Mucosa of gallbladder (tissue), 1 donor: ENCODE measurements at places on chromosomes 16 and 17. TPM values are rescaled to one million over a fixed set of nuclear protein-coding genes. Genes with fewer than 3 reads are reported as not detected.

Gene SLC35G6
- total RNA-seq, result not detected

Gene KRT25
- not detected for total RNA-seq

- DNase-seq, result no peak
These were observed 224.2 kb downstream of the C16orf78 start for GRCh38 chr16:49597796-49598195.

Gene SBK1
- total RNA-seq, result 0.89 TPM

GRCh38 chr17:32143527-32143870 is 1.2 kb downstream of the RHOT1 start:
- no peak for DNase-seq

DNA sequence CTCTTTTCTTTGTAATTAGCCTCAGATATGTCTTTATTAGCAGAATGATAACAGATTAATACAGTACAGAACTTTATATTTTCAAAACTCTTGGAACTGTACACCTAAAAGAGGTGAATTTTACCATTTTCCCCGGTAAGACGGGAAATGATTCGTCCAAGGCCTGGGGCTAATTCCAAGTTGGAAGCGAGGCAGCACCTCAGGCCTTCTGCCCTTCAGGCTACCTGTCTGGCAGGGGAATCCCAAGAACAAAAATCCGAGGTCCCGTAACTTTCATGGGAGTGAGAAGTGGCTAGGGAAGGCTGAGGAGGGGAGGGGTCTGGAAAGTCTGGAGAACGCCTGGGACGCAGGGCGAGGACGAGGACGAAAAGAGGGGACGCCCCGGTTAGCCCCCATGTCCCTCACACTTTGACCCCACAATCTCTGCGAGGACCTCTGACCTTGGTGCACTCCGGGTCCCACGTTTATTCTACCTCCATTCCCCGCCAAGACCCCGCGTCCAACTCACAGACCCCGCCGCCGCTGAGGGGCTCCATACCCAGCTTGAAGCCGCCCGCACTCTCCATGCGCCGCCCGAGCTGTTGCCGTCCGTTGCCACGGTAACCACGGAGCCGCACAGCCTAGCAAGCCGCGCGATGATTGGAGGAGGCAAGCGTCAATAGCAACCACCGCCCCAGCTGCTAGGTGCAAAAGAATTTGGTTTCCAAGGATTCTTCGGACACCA is at the start of gene HYDIN:
HYDIN (minus strand) TSS at position 601 of the 724 bp plus-strand sequence. CDS start 43,827 bp downstream, outside the sequence.
- peak; percentile 78 for DNase-seq

DNA sequence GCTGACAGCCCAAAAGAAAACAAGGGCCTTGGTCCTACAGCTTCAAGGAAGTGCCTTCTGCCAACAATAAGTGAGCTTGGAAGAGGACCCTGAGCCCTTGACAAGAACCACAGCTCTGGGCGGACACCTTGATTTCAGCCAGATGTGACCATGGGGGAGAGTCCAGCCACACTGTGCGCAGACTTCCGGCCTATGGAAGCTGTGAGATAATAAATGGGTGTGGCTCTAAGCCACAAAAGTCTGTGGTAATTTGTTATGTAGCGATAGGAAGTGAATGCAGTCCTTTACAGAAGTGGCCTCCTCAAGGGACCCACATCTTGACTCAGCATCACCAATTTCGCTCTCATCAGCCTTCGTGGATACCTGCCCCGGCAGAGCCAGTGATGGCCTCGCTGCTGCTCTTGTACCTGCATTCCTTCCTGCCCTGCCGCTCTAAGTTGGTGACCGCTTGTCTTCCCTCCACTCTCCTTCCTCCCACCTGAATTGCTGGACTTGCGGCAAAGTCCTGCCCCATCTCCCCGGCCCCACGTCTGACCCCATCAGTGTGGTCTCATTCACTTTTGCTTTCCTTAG is 29.3 kb downstream of the PRSS54 start:
- DNase-seq, result no peak

GRCh38 chr17:37312137-37312923 is 63.5 kb upstream of the C17orf78 start:
- DNase-seq, result no peak

DNA sequence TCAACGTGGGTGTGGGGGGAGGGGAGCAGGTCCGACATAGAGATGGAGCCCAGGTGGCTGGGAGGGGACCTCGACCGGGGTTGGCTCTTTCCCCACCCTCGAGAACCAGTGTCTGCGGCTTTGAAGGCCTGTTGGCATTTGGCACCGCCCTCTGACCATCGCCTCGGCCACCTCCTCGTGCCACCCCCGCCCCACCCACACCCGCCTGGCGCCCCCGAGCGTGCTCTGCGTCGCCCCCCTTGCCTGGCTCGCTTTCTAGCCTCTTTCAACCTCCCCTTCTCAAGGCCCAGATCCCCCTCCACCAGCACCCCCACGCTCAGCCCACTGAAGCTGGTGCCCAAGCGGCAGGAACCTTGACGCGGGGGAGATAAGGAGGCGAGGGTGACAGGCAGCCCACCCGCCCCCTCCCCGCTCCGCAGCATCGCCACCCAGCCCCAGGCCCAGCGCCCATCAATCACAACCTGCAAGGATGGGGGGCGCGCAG is 619 bp downstream of the CACNB1 start:
- no peak for DNase-seq

Gene KRTAP16-1
- not detected for total RNA-seq

GRCh38 chr17:61555127-61555566 is 35.9 kb downstream of the NACA2 start:
- DNase-seq, result no peak

Gene ZNF830
- total RNA-seq, result 12.0 TPM

DNA sequence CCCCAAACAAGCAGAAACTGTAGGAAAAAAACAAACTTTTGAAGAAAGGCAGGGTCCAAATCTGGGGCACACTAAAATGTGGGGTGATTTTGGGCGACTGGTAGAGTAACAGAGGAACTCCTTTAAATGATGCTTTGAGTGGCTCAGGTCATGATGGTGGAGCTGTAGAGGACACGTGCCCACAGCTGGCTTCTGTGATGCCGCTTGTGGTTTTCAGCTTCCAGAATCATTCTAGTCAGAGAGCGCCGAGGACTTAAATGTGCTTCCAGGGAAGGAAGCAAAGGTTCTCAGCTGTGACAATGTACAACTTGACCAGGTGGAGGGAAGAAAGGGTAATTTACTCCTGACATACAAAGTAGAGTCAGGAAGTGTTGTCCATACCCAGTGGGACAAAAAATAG is 162.4 kb downstream of the LGALS9B start:
- no peak for DNase-seq

Gene SMIM36
- total RNA-seq, result not detected

Gene TBC1D3C
- not detected for total RNA-seq

DNA sequence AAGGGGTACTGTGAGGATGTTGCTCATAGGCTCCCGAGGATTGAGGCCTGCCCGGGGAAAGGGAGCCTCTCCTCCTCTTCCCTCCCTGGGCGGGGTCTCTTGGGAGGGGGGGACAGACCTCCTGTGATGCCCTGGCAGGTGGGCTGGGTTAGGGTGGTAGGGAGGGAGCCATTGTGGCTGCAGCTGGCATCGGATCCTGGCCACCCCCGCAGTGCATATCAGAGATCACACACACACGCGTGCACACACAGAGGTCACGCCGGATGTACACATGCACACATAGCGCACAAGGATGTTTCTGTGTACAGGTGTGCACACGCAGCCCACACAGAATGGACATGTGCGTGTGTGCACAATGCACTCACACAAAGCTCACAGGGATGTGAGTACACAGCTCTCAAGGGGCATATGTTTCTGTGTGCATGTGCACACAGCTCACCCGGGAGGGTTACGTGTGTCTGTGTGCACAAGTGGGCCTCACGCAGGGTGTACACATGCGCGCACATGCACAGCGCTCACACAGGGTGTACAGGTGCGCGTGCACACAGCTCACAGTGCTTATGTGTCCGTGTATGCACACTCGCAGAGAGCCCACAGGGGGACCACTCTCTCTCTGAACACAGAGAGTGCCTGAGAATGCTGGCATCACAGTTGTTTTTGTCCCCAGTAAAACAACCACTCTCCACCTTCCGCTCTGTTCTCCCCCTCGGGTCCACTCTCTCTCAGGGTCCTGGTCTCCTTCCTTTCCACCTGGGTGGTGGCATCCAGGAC is 2.4 kb downstream of the GJD3 start:
- DNase-seq, result no peak

GRCh38 chr17:50934672-50935220 is 68.6 kb upstream of the TOB1 start:
- DNase-seq, result no peak

DNA sequence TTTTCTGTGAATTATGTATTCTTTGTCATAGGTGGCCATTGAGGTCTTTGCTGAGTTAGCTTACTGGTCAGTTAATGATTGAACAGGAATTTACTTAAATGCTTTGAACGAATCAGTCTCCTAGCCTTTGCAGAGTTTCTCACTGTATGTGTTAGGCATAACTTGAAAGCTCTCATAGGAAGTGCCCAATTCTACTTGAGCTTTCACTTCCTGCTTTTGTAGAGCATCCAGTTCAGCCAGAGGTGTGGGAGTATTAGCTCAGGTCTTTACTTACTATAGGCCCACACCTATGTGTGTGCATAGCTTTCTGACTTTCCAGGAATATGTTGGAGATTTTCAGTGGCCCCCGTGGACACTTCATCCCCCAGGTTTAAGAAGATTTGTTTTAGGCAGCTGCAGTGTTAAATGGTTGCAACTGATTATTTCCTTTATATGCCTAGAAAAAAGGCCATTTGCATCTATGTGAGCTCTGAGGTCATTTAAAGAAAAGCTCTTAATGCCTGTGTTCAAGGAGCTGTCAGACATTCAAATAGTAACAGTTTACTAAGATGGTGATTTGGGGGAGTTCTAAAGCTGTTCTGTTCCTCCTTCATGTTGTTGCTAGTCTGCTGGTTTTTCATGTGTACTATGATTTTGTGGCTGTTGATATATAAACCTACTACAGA is 62.3 kb downstream of the PHKB start:
- no peak for DNase-seq

DNA sequence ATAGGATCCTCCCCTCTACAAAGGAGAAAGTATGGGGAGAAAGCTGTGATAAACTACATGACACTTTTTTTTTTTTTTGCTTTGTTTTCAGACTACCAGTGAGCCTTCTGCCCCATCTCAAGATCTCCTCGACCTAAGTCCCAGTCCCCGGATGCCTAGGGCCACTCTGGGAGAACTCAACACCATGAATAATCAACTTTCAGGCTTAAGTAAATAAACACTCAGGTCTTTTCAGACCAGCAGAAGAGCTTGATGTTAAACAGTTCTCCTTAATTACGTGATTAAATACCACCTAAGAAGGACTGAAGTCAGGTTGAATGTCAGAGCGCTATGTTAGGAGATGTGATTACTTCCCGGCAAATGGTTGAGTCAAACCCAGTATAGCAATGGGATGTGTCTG is 31.4 kb downstream of the COX11 start:
- DNase-seq, result no peak

DNA sequence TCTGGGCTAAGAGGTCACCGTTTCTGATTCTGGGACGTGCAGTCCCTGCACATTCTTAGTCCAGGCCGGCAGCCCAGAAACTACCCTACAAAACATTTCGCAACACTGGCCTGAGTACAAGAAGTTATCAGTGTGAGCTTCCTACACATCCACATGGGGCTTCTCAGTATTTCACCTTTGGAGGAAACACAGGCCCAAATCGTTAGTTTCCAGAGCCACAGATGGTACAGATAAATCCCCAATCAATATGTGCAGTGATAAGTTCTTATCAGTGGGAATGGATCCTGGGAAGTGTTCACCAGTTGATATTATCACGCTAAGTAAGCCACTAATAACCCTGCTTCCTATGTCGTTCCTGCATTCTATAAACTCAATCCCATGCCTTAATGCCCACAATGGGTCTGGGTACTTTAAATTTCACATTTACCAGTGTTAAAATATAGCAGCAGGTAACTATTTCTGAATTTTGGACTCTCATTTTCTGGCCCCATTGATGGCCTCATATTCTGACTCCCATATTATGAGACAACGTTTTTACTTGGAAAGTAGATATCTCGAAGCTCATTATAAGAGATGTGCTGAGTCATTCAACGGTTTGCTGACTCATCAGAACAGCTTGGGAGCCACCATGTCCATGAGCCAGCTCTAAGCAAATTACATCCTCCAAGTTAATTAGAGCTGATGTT is 370.2 kb upstream of the MAF start:
- DNase-seq, result peak; percentile 32

Gene WNT9B
- 0.14 TPM for total RNA-seq

Gene SLC16A5
- 19.9 TPM for total RNA-seq

Gene SOX9
- 67.0 TPM for total RNA-seq

DNA sequence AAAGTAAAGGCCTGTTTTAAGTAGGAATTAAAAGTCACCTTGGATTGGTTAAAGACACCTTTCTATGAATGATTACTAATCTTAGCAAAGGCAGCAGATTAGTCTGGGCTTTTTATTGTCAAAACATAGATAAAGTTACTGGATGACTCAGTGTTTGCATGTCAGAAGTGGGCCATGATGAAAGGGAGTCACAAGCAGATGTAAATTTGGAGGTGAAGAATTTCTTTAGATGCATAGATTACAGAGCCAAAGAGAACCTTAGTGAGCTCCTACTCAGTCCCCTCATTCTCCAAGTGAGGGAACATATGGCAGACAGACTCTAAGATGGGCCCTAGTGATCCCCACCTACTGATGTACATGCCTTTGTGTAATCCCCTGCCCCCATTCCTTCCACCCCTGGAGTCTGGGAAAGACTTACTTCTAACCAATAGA is 124.5 kb downstream of the HS3ST3A1 start:
- no peak for DNase-seq

- DNase-seq, result no peak
These were observed 93.3 kb downstream of the MYO1D start for GRCh38 chr17:32783602-32784001.

Gene ZNF629
- 18.9 TPM for total RNA-seq

Gene ELP5
- total RNA-seq, result 47.9 TPM

DNA sequence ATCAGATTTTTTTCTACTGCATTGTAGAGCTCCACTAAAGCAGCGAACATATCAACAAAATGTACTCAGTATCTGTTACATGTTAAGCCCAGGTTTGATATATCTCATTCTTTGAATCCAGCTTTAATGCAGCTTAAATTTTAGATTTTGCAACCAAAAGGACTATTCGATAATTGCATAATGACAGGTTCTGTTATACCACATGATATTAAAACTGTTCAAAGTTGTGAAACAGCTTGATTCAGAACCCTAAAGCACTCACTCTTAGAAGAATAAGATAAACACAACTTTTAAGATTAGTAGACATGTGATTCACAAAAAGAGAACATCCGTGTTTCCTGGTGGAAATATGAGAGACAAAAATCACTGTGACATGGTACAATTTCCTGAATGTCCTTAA is 427.9 kb downstream of the CDH11 start:
- no peak for DNase-seq

DNA sequence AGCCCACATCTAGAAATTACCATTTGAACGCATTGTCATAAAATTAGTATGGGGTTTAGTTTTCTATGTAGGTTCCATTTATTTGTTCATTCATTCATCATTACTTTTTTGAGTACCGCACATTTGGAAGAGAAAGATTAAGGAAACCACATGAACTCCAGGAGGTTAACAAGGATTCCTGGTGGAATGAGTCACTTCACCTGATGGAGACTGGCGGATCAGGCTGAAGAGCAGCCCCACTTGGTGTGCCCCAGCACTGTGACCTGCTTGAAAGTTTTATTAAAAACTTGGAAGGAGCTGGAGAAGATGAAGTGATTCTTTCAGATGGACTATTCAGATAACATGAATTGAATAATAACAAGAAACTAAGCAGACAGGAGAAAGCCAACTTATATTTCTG is 293.6 kb upstream of the CDH11 start:
- no peak for DNase-seq

Gene CLEC3A
- total RNA-seq, result 3.5 TPM

GRCh38 chr16:29158785-29159184 is 173.9 kb downstream of the LAT start:
- DNase-seq, result no peak
